ENCODE measurements at places on chromosomes 5 and 9. TPM values are rescaled to one million over a fixed set of nuclear protein-coding genes. Genes with fewer than 3 reads are reported as not detected.

Gene UAP1L1
- total RNA-seq = 11.4 TPM

Gene SVEP1
- total RNA-seq = 53.6 TPM

Gene PCA3
- total RNA-seq = not detected

Gene NME5
- 3.8 TPM for total RNA-seq

Gene EQTN
- total RNA-seq = not detected

Gene MARCOL
- total RNA-seq = not detected

DNA sequence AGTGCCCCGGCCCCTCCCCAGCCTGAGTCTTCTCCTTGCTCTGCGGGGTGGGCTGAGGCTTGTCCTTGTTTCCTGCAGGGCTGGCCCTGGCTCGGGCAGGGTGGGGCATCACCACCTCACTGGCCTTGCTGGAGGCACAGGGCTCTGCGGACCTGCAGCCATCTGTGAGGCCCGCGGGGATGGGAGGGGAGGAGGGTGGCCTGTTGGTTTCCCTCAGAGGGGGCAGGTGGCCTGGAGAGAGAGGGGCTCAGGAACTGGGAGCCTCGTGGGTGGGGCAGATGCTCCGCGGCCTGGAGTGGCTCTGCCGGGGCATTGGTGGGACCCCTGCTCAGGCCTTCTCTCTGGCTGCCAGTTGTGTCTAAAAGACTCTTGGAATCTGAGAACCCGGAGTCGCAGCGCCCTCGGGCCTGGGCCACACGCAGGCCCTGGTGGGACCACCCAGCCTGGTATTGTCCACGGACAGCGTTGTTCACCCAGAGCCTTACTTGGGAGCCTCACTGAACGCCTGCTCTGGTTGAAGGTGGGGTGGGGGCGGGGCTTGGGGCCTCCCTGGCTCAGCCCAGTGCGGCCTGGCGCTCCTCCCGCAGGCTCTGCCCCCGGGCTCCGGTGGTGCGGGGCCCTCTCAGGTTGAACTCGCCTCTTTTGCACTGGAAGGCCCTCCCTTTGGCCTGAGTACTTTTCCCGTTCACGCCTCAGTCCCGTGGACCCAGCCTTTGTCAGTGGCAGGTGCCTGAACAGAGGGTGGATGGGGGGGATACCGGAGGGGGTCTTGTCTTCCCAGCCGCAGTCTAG, 111.3 kb downstream of the RXRA start:
- DNase-seq = no peak
- no peak overlapping the region for H3K4me3 ChIP-seq
- H3K4me1 ChIP-seq = peaks cover 40% of the 10 kb centered on the region

GRCh38 chr9:84121991-84122523, 141.5 kb downstream of the RMI1 start:
- no peak overlapping the region for H3K27ac ChIP-seq
- no peaks in the 10 kb centered on the region for H3K36me3 ChIP-seq
- no peak overlapping the region for H3K4me3 ChIP-seq
- H3K27me3 ChIP-seq = no peaks in the 10 kb centered on the region

DNA sequence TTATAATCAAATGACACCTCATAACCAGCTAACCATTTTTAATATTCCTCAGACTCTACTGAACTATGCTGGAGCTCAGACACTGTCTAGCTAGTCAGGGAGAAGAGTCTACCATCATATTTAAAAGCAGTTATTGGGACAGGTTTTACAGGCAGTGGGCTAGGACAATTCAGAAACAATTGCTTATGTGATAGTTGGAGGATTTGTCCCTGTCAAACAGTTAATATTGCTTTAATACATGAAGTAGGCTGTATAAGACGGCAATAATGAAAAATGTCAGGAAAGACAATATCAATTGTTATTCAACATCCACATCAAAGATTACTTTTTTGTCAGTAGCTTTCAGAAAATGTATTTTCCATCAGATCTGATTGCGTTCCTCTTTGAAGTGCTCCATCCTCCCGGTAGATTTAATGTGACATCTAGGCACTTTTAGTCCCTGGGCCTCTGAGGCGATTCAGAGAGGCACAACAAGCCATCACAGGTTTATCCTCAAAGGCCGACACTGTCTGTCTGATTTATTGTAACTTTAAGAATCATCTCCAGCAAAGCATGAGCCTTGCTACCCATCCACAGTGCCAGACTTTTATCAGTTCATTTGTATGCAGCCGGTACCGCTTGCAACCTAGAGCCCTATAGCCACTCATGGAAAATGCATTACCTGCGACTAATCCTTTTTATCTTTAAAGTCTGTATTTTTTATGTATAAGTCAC, 152.2 kb downstream of the PSAT1 start:
- no peak for DNase-seq
- no peaks in the 10 kb centered on the region for H3K27me3 ChIP-seq

DNA sequence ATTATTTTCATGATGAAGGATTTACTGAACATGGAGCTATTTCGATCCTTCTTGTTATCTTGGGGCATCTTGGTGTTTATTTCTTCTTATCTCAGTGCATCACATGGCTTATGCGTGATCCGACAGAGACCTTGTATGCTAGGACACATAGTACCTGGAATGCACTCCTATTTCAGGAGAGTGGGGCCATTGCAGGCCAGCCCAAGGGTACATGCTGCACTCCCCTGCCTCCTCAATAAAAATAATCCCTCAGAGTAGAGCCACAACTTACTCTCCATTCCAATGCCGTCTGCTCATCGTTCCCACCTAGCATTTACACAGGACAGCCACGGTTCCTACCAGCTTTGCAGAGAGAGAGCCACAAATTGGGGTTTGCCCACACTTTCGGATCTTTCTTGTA, 43.5 kb downstream of the PCSK5 start:
- H3K4me1 ChIP-seq = peaks cover 31% of the 10 kb centered on the region
- no peak for DNase-seq
- no peak overlapping the region for H3K27ac ChIP-seq
- peaks cover 11% of the 10 kb centered on the region for H3K36me3 ChIP-seq
- no peak overlapping the region for H3K4me3 ChIP-seq
- H3K27me3 ChIP-seq = no peaks in the 10 kb centered on the region

Data from thoracic aorta (tissue), 2 donors.